NCI-H1694 (cell line): ENCODE measurements at places on chromosomes 12 and 14.
A peak's percentile ranks its signal among the peaks of the same experiment; 100 is the strongest.

- DNase-seq, result no peak
Observed at GRCh38 chr12:19547271-19547671, 108.0 kb downstream of the AEBP2 start.

DNA sequence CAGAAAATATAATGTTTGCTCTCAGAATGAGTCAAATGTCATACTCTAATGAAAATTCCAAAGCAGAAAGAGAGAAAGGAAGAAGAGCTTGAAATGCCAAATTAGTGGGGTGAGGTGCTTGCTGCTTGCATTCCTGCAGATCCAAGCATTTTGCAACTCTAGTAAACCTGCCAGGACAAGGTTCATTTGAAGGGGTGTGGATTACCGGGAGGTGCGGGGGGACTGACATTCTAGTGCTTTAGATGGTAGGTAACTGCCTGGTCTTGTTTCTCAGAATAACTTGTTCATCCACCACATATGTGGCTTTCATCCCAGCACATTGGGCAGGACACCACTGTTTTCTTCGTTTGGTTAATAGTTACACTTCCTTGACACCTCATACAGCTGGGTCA lies 144.4 kb downstream of the AKAP6 start:
- peak; percentile 10 for DNase-seq

- peak; percentile 55 for DNase-seq
Observed at GRCh38 chr12:74537126-74537706, 419 bp upstream of the ATXN7L3B start.

DNA sequence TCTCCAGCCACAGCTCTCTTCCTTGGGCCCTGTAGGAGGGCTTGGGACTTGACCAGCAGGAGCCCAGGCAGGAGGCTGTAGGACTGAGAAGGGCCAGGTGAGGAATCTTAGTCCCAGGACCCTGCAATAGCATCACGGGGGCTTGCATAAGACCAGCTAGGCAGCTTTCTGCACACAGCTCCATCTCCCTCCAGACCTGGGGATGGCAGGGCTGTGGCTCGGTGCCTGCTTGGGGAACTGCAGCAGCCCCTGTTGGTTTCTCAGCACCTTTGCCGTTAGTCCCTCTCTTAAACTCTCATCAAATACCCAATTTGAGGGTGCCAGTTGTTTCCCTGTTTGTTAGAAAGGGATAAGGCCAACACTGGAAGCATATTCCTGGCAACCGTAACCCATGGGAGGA lies 14.3 kb downstream of the DIO3 start:
- no peak for DNase-seq

DNA sequence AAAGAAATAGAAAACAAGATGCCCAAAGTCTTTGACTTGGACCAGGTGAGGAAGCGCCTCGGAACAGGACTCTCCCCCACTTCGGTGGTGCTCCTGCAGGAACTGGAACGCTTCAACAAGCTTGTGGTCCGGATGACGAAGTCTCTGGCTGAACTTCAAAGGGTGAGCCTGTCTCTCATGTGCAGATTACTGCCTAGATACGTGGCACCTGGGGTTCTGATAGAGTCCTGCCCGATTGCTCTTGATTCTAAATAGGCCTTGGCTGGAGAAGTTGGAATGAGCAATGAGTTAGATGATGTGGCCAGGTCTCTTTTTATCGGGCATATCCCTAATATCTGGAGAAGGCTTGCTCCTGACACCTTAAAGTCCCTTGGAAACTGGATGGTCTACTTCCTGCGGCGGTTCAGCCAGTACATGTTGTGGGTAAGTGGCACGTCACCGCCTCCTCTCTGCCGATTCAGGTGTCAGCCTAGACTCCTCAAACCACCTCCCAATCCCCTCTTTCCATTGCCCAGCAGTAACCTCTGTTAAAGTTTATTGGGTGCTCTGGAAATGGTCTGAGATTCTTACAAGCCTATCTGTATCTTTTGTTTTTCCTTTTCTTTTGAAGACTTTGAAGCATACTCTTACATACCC lies 40.8 kb downstream of the CCDC92 start:
- no peak for DNase-seq

- no peak for DNase-seq
Observed at GRCh38 chr14:31419967-31420318, 407 bp downstream of the HEATR5A start.

- no peak for DNase-seq
Observed at GRCh38 chr12:26014085-26014484, 55.6 kb downstream of the RASSF8 start.

GRCh38 chr14:69092840-69093422 lies 60.0 kb downstream of the DCAF5 start:
- DNase-seq, result no peak

DNA sequence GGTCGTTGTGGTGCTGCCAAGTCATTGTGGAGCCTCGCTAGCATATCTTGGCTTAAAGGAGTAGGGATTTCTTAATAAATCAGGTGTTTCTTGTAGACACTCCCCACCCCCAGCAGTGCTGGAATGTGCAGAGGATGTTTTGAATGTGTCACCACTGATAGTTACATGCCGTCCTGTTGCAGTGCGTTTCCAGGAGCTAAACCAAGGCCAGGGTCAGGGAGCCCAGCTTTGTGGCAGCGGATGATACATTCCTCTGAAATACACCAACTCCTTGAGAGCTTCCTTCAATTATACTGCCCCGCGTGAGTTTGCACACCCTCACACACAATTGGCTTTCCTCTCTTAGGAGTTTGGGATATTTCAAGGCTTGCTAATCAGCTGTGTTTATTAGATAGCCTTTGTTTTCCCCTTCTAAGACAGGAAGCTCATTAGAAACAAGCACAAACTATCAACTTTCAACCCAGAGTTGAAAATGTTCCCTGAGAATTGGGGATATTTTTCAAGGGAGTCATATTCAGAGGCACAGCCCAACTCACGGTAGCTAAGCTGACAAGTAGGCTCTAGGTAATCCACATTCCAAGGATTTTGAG lies 154.9 kb downstream of the C12orf75 start:
- no peak for DNase-seq

DNA sequence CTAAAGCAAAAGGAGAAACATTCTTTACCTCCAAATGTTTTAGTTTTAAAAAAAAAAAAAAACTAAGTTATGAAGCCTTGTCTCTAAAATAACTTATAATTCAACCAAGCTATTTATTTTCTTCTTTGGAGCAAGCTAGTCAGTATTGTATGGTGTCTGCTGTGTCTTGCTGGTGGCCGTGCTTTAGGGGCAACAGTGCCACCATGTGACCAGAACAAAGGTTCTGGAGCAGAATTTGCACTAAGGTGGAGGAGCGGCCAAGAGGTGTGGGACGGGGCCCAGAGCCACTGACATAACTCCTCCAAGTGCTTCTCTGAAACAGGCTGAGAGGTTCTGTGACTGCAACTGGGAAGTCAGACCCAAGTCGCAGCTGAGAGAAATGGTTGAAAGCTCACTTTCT lies 4.5 kb downstream of the FICD start:
- DNase-seq, result no peak

DNA sequence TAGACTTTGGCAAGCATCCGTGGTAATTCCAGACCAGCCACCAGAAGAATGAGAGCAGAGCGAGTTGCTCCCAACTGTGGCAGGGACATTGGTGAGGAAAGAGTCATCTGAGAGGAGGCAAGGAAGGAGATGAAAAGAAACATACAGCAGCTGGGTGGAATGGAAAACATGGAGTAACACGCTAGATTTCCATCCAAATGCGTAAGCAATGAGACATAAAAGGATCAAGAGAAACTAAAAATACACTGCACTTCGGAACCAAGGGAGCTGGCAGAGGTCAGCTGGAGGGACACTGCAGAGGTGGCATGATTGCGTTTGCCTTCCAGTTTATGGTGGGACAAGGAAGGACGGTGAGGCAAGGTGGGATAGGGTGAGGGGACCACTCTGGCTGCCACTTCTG lies 82.9 kb downstream of the DDX51 start:
- no peak for DNase-seq

DNA sequence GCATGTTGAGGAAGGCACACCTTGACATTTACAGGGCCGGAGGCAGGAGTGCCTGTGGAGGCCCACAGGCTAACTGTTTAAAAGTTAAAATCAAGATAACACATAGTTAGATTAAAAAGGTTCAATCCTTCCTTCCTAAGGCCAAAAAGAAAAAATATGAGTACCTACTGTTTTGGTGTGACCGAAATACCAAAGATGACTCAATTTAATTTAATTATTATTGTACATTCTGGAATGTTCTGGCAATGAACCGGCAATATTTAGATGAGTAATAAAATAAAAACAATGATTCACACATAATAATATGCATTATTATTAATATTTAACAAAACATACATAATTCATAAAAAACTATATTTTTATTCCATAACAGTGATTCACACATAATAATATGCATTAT lies 136.8 kb upstream of the NTF3 start:
- no peak for DNase-seq

- peak; percentile 90 for DNase-seq
Observed at GRCh38 chr12:6965026-6965661, 5.3 kb downstream of the PHB2 start.

- no peak for DNase-seq
Observed at GRCh38 chr14:28382444-28383190, 384.0 kb upstream of the FOXG1 start.

- DNase-seq, result no peak
Observed at GRCh38 chr14:70981000-70981952, 74.0 kb downstream of the PCNX1 start.

DNA sequence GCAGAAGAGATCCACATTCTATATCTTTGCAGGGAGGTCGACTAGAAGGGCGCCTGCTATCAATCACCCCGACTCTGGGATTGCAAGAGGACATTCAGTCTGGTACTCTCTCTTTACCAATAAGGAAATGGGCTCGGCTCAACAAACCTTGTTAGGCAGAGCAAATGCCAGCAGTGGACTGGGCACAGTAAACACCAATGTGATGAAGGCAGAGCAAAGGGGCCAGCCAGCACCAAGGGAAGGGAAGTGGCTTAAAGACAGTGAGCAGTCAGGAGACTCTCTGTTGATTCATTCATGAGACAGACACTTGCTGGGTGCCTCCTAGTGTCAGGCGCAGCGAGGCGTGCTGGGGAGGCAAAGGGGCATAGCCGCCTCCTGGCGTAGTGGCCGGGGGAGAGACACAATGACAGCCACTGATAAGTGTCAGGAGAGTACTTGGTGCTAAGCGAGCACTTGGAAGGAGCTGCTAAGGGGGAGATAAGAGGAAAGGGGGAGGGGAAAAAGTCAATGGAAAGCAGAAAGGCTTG lies 34.1 kb downstream of the TMCC3 start:
- no peak for DNase-seq

DNA sequence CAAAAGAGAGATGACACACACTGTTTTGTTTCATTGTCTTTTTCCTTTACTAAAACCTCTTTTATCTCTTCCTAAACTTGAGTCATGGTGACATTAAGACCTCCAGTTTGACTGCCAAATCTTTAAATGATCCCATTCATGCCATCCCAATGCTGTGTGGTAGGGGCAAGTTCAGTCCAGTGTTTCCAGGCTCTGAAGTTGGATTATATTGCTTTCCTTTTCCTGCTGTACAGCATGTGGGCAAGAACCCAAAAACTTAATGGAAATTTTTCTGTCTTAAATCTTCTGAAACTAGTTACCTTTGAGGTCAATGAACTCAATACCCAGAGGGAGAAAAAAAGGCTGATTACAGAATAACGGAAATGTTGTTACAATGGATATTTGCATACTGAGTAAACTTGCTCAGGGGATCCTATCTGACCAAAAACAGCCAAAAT lies 187.1 kb upstream of the FAR2 start:
- no peak for DNase-seq

- DNase-seq, result no peak
Observed at GRCh38 chr14:89771251-89771650, 183.3 kb downstream of the EFCAB11 start.

DNA sequence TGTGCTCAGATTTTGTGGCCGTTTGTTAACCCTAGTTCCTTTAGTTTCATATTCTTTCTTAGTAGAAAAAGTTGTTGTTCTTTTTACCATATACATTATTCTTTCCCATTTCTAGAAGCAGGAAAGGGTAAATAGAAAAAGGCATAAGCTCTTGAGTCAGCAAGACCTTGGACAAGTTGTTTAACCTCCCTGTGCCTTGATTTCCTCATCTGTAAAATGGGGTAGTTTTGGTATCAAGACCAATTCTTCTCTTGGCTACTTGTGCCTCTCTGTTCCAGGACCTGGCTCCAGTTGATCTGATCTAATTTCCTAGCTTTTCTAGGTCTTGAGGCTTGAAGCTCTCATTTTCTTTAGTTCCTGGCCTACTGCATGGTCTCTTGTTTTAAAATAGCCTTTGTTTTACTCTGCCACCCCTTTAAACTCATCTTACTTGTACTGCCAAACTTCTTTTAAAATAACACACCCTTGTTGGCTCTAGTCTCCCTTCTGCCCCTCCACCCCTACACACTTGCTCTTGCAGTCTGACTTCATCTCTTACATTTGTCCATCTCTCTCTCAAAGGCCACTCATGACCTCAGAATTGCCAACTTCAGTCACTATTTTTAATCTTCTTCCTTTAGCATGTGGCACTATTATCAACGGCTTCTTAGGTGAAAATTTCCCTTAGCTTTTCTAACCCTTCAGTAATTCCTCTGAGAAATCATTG lies 143.7 kb downstream of the TTLL5 start:
- DNase-seq, result no peak

- no peak for DNase-seq
Observed at GRCh38 chr14:37018571-37019240, 153.7 kb downstream of the SLC25A21 start.

- no peak for DNase-seq
Observed at GRCh38 chr14:99586761-99587459, 17.1 kb downstream of the CCDC85C start.

GRCh38 chr12:27781680-27782079 lies 1.6 kb upstream of the MANSC4 start:
- no peak for DNase-seq

DNA sequence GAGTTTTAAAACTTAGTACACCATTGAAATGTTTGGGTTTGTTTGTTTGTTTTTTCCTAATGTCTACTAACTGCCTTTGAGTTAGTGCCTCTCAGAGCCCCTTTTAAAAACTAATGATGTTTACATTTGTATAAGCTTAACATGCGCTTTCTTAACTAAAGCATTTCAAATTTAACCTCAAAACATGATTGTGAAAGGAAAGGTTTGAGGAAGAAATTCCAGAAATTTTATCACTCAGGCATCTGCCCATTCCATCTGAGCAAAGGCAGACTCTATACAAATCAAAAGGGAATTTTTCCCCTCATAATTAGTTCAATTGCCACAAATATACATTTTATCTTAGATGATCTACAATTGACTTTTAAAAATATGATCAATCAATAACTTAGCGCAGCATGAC lies 230.7 kb upstream of the CAND1 start:
- DNase-seq, result no peak

DNA sequence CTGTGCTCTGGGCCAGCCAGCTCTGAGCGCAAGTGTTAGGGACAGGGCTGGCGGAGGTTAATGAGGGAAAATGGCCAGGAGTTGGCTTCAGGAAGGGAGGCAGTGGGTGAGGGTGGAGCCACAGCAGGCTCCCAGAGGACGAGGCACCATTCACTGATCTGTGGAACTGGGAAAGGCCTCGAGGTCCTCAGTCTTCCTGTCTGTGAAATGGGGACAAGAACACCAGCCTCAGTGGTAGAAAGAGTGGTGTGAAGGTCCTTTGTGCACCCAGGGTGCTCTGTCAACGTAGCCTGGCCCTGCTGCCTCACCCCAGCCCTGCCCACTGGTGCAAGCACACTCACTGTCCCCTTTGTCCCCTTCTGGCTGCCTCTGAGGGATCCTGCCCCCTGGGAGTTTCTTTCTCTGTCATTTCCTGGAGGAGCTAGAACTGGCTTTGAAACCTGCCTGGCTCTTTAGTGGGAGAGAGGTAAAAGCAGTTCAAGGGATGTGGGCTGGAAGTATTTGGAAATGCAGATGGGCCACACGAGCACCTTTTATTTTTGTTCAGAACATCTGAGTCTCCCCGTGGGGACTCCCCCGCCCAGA lies 25.0 kb downstream of the SYNDIG1L start:
- DNase-seq, result no peak

GRCh38 chr14:76936483-76936882 lies 92.0 kb downstream of the IRF2BPL start:
- no peak for DNase-seq
